Activated CD4-positive, alpha-beta T cell treated with anti-CD3 and anti-CD28 coated beads, Interleukin-2, amount 50 U/mL, for 1 hour (primary cell): ENCODE measurements at places on chromosomes 6 and 20.
A peak's percentile ranks its signal among the peaks of the same experiment; 100 is the strongest.

- DNase-seq: no peak
Observed at GRCh38 chr6:7991536-7991935, 72.7 kb downstream of the BLOC1S5 start.

DNA sequence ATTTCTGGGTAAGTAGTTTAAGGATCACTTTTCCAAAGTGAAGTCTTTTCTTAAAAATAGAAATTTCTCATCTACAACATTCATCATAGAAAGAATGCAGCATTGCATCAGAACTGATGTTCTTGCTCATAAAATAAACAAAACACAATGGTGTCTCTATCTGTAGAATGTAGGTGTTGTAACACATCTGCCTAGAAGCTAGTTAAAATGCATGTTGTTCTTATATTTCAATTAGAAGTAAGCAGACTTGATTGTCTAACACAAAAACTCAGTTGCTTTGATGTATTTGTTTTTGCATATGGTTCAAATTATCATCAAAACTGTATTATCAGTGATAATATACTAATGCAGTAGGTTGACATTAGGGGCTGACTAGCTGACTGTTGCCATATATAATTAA, 654.7 kb upstream of the FLRT3 start:
- DNase-seq: no peak

DNA sequence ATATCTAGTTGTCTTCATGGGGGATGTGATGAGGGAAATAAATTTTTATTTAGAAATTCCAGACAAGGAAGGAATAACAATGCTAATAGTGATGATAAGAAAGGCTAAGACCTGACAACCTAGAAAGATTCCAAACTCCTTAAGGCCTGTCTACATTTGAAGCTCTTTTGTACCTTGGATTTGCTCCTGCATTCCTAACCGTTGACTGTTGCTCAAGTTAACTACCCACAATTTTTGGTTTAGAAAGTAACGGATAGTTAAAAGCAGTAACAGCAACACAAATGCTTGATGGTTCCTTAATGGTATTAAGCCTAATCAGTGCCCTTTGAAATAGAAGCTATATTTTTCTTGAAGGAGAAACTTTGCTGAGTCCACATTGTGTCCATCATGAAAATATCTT, 52.9 kb downstream of the TRMT11 start:
- no peak for DNase-seq

DNA sequence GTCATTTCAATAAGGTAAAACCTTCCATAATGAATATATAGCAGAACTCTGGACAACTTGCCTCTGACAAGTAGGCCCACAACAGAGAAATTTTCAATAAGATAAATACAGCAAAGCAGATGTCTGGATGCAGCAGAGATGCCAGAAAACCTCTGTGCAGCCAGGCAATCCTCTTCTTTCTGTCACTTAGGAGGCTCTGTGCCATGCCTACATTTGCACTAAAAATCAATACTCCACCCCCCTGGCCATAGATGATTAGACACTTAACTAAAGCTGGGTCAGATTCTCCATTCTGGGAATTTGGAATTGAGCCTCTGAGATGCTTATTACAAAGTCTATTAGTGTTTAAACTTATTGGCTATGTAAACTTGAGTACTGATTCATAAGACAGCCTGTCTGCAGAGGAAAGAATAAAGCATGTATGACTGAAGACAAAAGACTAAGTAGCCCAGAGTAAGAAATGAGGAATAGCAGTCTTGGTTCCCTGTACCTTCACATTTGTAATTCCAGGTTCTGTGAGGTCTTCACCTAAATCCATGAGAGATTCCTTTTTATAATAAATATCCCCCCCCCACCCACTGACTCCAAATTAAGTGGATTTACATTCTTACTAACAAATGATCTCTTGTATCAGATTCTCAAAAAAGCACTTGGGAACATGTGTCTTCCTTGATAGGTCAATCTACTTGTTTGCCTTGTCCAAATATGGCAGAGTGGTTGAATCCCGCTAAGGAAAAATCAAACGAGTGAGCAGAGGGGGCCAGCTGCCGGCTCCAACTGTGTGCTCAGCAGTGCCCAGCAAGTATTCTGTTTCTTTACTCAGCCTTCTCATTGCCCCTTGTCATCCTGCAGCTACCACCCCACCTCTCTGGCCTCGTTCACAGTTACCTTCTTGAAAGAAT, 20.4 kb downstream of the MAN1A1 start:
- DNase-seq: no peak

DNA sequence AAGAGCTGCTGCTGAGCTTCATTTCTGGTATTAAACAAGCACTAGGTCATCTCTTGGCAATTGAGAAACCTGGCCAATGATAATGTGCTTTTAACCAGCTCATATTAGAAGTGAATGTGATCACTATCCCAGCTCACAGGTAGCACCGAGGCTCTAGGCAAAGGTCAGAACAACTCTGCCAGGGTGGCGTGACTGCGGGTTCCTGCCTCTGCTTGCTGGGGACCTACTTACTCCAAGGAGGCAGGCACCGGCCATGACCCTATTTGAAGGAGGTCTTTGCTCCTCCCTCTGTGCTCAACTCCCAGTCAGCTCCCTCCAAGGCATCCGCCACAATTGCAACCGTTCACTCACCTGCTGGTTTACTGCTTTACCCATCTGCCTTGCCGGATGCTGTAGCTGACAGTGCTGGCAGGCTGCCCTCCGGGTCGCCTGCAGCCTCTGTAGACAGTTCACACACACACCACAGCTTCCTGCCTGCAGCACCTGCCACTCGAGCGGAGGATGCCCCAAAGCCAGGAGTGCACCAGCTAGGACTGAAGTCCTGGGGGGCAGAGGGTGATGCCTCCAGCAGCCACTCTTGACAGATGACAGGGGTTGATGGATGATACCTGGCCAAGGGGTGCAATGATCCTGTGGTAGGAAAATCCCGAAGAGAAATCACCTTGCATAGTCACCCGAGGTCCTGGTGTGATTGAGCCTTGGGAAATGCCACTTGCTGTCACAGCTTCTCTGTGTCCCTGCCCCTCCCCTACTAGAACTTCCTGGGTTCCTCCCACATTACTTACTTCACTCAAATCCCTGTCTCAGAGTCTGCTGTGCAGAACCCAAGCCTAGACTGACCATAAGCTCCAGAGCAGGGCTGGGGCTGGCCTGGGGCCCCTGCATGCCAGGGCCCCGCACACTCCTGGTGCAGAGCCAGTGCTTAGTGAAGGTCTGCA, 8.8 kb upstream of the VSX1 start:
- DNase-seq: peak; percentile 50

- no peak for DNase-seq
Observed at GRCh38 chr6:150482883-150483409, 114.1 kb downstream of the IYD start.

GRCh38 chr6:167127785-167128531, 5.1 kb downstream of the CCR6 start:
- no peak for DNase-seq

- no peak for DNase-seq
Observed at GRCh38 chr6:61886608-61887259, 399.3 kb downstream of the KHDRBS2 start.

- DNase-seq: no peak
Observed at GRCh38 chr20:39630215-39630908, 668.2 kb downstream of the DHX35 start.

GRCh38 chr6:162618448-162619002, 109.0 kb downstream of the PRKN start:
- DNase-seq: no peak

- peak; percentile 28 for DNase-seq
Observed at GRCh38 chr20:728256-728944, 39.9 kb downstream of the SLC52A3 start.

DNA sequence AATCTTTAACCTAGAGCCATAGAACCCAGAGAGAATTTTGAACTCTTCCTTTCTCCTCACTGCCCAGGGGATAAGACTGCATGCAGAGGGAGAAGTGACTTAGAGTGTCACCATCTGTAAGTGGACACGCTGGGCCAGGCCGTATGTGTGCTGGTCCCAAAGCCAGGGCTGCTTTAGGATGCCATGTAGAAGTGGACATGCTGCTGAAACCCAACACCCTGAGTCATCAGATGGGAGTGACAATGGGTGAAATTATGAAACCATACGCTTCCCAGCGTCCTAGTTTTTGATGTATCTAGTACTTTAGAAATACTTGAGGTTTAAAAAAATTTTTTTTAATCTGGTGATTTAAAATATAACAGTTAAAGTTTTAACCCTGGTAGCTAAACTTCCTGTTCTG, 191.1 kb downstream of the FNDC1 start:
- no peak for DNase-seq

GRCh38 chr6:42029062-42029685, 21.1 kb upstream of the TAF8 start:
- no peak for DNase-seq

GRCh38 chr20:35437599-35437998, 429 bp downstream of the GDF5 start:
- no peak for DNase-seq

DNA sequence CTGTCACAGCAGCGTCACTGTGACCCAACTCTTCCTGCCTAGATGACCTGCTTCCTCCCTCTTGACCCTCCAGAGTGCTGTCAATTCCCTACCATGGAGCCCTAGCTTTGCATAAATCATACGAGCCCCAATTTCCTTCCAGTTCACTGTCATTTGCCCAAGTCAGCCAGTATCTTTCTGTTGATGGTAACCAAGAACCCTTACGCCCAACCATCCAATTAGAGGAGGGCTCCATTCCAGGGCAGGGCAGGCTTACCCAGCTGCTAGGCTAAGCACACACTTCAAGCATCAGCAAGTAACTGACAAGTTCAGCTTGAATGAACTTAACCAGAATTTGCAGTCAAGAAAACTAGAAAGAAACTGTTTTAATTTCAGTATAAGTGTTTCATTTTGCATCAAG, 25.7 kb downstream of the WFDC3 start:
- DNase-seq: no peak

DNA sequence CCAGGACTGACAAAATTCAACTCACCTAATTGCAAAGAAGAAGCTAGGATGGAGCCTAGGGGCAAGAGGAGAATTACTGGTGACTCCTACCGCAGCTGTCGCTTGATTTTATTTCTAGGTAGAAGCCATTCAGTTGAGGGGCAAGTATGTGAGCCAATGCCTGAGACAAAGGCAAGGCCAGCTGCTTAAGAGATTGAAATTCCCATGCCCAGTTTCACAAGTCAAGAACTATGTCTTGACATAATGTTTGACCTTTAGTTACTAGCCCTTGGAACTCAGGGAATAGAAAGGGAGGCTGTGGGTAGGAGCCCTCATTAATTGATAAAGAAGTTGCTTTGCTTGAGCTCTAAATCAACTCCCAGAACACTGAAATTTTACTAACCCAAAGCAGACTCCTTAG, 54.0 kb downstream of the GPR63 start:
- no peak for DNase-seq

DNA sequence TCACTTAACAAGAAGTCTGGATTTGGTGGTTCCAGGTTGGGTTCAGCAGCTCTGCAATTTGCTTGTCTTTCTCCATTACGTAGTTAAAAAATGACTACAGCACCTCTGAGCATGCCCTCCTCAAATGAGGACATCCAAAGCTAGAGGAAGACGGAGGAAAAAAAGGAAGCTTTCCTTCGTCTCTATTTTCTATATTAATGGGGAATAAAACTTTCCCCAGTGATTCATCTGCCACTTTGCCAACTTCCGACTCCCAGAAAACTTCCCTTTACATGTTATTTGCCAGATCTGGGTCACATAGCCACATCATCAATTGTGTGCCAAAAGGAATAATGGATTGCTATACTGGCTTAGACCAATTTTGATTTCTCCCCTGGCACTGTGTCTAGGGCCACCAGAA, 69.5 kb downstream of the ZFAND3 start:
- DNase-seq: no peak

GRCh38 chr6:125013938-125014660, 51.9 kb downstream of the RNF217 start:
- DNase-seq: no peak

GRCh38 chr6:87237804-87238203, 82.4 kb downstream of the ZNF292 start:
- DNase-seq: no peak

- DNase-seq: no peak
Observed at GRCh38 chr20:25229486-25230165, 18.3 kb upstream of the PYGB start.

- DNase-seq: no peak
Observed at GRCh38 chr6:99185525-99185924, 163.9 kb downstream of the FAXC start.

GRCh38 chr20:39773380-39774000, 811.3 kb downstream of the DHX35 start:
- DNase-seq: no peak

- DNase-seq: no peak
Observed at GRCh38 chr20:7155282-7155681, 387.8 kb downstream of the BMP2 start.

DNA sequence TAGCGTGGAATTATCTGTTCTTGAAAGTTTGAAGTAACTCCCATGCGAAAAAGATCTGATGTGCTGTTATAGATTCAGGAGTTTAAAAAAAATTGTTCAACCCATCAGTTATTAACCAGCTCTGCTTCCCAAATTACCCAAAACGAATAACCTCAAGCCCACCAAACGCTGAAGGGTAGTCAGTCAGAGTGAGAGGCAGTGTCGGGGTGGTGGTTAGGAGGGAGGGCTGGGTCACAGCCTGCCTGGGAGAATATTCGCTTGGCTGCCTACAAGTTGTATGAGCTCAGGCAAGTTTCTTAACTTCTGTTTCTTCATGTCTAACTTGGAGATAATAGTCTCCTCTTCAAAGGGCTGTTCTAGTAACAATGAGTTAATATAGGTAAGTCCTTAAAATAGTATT, 114.6 kb downstream of the JPH2 start:
- DNase-seq: no peak

DNA sequence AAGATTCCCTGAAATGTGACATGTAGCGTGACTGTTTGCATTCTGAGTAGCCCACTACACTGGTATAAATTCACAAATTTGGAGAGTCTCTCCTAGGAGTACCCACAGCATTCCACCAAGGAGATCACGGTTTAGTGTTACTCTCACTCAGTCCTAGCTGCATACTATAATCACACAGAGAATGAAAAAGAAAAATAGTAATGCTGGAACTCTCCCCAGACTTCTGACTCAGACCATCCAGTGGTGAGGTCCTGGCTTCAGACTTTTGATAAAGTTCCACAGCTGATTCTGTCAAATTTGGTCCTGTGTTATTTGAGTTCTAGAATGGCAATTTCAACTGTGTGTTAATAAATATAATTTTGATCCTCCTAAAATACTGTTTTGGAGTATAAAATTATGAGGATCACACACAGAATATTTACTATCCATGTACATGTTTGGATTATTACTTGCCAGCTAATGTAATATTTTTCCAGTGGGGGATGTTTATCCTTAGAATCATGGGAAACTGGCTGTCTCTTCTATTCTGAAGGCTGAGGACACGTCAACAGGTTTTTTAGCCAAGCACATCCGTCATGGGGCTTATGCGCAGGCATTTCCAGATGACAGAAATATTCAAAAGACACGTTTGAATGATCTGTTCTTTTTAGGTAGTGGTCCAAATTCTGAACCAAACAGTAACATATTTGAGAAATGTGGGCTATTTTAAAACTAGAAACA, 5.1 kb upstream of the KIAA0408 start:
- no peak for DNase-seq

- no peak for DNase-seq
Observed at GRCh38 chr20:16590041-16590633, 16.9 kb upstream of the KIF16B start.
